ENCODE measurements at places on chromosomes 3 and 15.

DNA sequence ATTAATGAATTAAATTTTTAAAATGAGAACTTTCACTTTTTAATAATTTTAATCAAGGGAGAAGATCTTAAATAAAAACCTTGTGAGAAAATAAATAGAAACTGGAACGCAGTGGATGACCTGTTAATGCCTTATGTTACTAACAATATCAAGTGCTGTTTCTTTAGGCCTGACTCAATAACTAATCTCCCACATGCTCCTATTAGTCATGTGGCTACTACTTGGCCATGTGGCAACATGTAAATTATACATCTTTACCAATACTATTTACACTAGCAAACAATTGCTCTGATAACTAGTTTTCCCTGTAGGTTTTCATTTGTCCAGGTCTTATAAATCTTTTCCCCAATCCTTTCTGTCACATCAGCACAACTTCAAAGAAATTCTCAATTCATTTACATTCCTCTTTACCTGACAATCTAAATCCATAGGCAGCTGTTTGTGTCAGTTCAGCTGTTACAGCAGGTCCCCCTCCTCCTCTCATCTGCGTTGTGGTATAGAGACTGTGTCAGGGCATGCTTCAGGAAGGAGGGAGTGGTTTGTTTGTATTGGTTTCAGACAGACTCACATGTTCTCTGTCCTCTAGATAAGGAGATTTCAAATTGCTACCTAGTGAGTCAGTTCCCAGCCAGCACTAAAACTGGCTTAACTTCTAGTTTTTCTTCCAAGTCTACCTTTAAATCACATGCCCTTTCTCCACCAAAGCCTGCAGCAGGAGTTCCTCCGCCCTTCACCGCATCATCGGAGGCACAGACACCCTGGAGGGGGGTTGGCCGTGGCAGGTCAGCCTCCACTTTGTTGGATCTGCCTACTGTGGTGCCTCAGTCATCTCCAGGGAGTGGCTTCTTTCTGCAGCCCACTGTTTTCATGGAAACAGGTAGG is 11.3 kb upstream of the C3orf52 start:
- DNase-seq = no peak

DNA sequence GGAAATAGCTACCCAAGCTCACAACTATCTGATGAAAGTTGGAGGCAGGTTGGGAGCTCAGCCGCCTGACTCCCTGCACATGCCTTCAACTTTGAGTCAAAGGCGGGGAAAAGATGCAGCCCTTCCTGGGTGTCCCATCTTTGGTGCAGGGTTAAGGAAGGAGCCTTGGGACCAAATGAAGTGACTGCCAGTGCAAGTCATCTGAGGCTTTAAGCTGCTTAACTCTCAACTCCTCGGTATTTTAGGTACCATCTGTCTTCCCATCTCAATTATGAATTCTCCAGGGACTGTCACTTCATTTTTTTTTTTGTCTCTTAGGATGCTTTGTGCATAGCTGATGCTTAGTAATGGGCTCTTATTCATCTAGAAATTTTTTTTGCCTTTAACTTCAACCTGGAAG is 408.8 kb upstream of the C2CD4B start:
- no peak for DNase-seq

- no peak for DNase-seq
Measured at GRCh38 chr3:117921411-117921810, 1113.2 kb downstream of the IGSF11 start.

- no peak for DNase-seq
Measured at GRCh38 chr15:75049392-75049791, 26.0 kb downstream of the PPCDC start.

GRCh38 chr15:60458721-60459120 is 20.2 kb downstream of the ICE2 start:
- DNase-seq = no peak

DNA sequence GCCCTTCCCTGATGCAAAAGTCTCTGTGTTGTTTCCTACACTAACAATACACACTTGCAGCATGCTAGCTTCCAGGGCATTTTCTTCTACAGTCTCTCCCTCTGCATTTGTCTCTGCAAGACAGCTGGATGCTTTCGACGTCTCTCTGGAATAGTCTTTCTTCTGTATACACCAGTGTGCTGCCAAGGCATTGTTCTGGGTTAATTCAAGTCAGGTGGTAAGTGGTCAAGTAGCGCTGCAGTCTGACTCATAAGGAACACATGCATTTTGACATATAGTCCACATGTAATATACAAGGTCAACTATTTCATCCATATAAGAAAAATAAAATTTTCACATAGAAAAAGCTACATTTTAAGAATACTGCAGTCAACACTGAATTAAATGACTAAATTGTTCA is 92.7 kb downstream of the MYLK start:
- DNase-seq = no peak

DNA sequence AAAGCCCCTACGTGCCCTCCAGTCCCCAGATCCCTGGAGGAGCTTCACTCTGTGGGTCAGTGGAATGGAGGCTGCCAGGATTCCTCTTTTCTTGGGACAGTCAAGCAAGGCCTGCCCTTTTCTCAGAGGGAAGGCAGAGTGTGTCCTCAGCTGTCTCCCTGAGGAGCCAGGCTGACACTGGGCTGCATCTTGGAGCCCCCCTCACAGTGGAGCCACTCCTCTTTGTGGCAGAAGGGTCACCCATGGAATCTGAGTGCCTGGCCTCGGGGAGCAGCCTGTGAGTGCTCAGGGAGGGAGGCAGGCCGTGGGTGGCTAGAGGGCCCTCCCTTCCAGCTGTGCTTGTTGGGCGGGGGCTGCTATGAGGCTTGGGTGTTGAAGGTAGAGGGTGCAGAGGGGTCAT is 41.2 kb downstream of the BOC start:
- no peak for DNase-seq

DNA sequence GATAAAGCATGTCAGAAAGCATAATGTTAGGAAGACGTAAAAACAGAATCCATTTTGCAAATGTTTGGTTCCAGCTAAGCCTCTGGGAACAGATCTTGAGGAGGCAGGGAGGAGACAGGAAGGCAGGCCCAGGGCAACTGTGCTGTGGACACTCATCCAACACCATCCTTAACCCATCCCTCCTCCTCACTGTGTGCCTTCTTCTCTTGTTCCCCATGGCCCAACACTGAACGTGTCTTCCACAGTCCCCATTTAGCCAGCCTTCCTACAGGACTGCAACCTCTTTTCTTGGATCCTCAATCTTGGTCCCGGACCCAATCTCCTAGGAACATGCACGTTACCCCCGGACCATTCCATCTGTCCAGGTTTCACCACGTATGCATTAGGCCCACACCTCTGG is 15.4 kb downstream of the C2CD4B start:
- no peak for DNase-seq

DNA sequence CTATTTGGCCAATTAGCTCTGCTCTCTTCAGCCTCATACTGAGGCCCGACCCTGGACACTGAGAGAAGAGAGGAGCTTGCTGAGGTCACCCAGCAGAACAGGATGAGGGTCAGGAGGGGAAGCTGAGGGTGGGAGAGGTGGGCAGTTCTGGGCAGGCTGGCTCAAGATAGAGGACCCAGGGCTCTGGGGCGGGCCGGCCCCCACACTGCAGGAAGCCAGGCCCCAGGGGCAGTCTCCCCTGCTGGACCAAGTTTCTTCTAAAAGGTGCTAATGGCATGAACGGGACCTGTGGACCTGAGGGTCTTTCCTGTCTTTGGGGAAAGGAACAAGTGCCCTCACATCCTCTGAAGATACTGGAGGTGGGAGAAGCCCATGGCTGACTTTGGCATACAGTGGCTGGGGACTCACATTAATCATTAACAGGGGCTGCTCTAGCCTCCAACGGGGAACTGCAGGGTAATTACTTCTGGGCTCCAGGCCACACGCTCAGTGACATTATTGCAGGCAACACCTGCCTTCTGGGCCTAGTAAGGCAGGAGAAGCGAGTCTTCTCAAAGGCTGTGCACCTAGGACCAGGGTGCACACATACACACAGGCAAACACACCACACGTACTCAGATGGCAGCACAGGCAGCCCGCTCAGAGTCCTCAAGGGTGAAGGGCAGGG is 10.6 kb downstream of the HCN4 start:
- no peak for DNase-seq

DNA sequence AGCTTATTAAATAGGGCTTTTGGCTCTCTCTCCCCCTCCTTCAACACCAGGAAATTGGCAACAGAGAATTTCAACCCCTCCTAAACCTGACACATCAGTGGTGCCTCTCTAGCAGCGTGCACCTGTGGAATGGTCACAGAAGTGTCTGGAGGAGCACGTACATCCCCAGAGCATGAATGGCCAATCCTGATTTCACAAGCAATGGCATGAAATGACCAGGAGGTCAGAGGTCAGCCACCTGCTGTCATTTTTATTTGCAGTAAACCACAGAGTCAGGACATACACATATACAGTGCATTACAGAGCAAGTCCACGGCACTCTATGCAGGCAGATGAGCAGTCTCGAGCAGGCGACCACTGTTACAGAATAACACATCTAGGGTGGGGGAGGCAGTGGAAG is 25.1 kb upstream of the ETV5 start:
- no peak for DNase-seq

All from neural crest cell (in vitro differentiated cells).